ENCODE measurements at places on chromosomes 2 and 18.

GRCh38 chr18:13178976-13179375 is 39.6 kb upstream of the LDLRAD4 start:
- peak; percentile 45 for DNase-seq

DNA sequence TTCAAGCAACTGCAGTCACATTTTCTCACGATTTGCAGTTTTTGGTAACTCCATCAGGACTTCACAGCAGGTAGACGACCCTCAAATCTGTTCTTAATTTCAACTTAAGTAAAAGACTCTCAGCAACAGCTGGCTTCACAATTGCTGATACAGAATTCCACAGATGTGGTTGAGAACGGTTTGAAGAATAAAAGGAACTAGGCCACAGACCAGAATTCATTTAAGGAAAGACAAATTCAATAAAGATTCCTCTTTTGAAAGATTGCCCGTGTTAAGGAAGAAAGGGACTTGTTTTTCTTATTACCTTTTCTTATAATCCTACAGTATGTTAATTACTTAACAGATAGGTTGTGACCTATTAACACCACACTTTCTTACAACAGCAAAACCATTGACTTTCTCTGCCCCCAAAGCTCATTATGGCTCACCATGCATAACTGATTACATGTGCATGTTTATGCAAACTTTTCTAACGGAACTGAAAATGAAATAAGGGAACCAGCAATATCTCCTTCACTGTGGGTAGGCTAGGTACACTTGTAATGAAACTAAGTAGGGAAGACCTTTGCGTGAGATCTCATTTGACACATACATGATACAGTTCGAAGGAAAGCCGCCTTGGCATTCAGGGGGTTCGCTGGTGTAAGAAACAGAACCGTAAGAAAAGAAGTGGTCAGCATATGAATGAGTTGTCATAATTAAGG is 4.7 kb upstream of the ZNF516 start:
- no peak for DNase-seq

GRCh38 chr2:203804070-203804469 is 63.5 kb upstream of the CTLA4 start:
- peak; percentile 97 for DNase-seq

DNA sequence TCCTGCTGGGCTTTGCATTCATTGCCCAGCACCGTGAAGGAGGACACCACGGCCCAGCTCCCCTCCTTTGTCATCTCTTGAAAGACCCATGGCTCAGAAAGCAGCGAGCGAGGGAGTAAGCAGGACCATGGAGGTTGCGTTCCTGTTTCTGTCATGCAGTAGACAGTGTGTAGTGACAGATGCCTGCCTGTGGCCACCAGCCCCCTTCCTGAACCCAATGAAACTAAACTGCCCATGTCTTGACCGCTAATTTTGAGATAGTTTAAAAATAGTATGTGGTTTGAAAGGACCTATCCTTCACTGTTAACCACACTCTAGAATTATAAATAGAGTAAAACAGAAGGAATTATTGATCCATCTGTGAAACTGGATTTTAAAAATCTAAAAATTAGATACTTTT is 88.2 kb downstream of the ASAP2 start:
- DNase-seq, result no peak

GRCh38 chr2:133498662-133499585 is 69.3 kb downstream of the NCKAP5 start:
- no peak for DNase-seq

DNA sequence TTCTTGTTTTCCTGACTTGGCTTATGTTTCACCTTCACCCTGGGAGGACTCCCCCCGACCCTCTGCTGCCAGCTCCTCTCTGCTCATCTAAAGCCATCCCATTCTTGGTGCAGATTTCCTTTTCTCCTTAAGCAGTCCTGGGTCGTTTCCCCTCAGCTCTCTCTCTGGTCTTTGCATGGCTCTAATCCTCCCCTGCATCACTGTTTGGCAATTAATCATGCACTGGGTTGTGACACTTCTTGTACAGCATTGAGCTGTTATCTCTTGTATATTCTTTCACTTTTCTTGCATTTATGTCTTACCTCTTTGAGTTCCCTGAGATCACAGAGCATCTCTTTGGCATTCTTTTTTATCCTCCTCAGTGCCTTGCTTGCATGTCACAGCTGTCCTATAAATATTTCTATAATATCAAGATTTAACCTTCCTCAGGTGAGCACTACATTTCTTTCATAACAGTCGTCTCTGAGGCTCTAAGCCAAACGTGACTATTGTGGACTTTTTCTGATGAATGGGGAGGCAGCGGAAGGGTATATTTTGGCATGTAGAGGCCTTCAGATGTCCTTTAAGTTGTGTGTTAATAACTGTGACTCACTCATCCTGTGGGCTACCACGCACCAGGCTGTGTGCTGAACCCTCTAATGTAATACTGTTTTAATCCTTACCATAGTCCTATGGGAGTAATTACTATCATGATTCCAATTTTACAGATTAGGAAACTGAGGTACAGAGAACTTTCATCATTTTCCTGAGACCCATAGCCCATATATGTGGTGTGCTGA is 507.5 kb downstream of the SLC4A3 start:
- DNase-seq, result no peak

DNA sequence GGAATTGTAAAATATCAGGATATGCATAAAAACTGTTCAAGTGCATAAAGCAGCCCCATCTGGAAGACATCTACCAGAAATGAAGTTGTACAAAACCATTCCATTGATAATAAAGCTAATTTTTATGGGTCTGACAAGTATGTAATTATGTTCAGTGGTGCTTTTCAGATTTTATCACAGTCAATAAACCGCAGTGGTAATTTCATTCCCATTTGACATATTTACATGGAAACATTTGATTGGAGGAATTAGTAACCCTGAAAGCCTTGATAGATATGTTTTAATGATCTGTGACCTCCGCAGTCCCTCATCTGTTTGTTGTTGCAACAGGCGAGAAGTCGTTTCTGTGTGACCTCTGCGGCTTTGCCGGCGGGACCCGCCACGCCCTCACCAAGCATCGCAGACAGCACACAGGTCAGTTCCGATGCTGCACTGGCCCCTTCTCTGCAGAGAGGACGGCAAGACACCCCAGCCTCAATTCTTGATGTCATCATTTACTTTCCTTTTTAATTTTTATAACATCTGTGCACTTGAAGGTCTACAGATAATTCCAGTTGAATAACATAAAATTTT is 283.1 kb downstream of the ZNF407 start:
- DNase-seq, result no peak

DNA sequence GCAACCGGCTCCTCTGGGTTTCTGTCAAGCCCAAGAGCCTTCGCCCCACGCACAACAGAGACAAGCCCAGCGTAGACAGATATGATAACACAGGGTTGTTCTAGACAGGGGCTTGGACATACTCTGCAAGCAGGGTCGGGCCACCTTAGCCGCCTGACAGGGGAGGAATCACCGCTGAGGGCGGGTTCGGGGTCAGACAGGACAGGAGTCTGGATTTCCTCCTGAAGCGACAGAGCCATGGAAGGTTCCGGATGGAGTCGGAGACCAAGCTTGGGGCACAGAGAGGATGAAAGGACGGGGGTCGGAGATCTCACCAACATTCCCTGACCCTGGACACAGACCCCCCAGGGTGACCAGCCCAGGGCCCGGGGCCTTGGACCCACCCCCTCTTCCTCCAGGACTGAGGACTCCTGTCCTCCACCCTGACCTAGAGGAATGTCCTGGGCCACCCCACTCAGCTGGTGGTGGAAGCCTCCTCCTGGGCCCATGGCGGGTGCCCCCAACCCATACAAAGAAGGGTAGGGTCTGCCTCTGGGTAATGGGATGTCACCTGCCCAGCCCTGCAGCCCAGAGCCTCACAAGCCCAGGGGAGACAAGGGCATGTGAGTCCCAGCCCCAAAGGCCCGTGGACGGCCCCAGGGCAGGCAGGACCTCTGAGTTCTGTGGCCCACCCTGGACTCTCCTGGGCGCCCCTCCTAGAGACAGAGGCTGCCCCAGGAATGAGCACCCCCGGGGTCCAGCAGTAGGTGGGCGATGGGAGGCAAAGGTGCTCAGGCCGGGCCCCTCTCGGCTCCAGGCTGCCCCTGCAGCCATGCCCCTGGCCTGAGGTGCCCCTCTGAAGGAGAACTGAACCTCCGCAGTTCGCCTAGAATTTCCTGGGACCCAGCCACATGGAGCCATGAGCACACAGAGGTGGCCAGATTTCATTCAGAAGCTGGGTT is 44.1 kb upstream of the GPC1 start:
- DNase-seq, result no peak

DNA sequence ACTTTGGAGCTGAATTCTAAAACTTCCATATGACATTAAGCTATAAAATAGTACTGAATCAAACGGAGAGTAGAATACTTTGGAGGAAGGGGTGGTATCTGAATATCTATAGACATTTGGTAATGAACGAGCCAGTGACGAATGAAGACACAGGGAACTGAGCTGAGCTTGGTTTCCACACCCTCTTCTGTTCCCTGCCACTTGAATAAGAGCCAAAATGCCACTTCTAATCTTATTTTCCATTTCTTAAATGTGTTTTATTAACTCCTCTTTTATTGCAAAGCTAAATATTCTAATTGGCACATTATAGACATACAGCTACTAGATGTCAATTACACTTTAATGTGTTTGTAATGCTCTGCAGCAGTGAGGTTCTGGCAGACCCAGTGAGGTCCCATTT is 76.1 kb downstream of the AFF3 start:
- no peak for DNase-seq

Data from EH (cell line).